ENCODE measurements at places on chromosomes 4 and X. TPM values are rescaled to one million over a fixed set of nuclear protein-coding genes. Genes with fewer than 3 reads are reported as not detected.

DNA sequence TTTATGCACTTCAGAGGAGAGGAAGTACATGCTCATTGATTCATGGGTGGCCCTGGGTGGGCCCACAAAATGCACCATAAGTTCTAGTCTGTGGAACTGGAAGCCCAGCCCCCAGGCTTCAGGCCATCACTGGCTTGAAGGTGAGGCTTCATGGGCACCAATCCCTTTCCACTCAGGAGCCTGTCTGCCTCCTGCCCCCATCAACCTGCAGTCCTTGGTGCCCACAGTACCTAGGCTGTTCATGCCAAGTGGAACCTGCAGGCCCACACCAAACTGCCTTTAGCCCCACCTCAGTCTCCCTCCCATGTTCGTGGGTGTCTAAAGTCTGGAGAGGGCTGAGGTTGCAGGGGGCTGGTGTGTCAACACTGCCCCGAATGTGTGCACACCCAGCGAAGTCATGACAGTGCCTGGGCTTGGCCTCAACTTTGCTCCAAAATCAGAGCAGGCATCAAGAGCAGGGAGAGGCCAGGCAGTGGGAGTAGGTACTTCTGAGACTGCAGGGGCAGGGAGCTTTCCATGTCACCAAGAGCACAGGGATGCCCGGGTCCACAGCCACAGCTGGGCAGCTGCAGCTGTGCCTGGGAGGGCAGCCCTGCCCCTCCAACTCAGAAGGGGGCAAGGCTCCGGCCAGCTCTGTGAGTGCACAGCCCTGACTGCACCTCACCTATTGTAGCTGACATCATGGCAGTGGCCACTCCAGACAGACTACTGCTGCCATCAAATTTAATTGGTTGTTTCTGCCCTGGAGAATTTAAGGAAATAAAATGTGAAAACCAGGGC, 1250.4 kb upstream of the IGFBP7 start:
- DNase-seq: no peak
- H3K27ac ChIP-seq: no peak overlapping the region
- H3K4me3 ChIP-seq: no peak overlapping the region
- H3K36me3 ChIP-seq: no peaks in the 10 kb centered on the region

DNA sequence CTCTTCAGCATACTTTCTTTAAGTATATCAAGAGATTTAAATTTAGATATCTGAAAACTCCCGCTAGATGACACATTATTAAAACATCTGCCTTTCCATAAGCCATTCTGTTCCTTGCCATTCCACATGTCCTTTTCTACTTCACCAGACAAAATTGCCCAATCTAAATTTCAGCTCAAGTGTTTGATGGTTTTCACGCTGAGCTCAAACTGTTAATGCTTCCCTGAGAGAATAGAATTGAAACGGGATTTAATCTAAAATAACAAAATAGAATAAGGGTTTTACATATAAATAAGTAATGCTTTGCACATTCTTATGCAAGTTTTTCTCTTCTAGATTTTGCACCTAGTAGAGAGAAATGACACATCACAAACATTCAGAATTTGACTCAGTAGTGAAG, 764.5 kb upstream of the TENM3 start:
- no peak for DNase-seq
- H3K36me3 ChIP-seq: no peaks in the 10 kb centered on the region
- no peak overlapping the region for H3K27ac ChIP-seq
- peaks cover 6% of the 10 kb centered on the region for H3K27me3 ChIP-seq
- H3K4me1 ChIP-seq: no peaks in the 10 kb centered on the region

Gene SEC24D
- total RNA-seq: 10.5 TPM

Gene RNF175
- total RNA-seq: 0.71 TPM

All from left ventricle myocardium inferior (tissue), 1 donor.